Stimulated activated CD4-positive, alpha-beta T cell treated with anti-CD3 and anti-CD28 coated beads, Interleukin-1b, Interleukin-23, amount 100 ng/mL, for 1 hour (primary cell): ENCODE measurements at places on chromosomes 1 and 21.

GRCh38 chr1:187566354-187566753 lies 737.6 kb downstream of the PLA2G4A start:
- DNase-seq, result no peak

DNA sequence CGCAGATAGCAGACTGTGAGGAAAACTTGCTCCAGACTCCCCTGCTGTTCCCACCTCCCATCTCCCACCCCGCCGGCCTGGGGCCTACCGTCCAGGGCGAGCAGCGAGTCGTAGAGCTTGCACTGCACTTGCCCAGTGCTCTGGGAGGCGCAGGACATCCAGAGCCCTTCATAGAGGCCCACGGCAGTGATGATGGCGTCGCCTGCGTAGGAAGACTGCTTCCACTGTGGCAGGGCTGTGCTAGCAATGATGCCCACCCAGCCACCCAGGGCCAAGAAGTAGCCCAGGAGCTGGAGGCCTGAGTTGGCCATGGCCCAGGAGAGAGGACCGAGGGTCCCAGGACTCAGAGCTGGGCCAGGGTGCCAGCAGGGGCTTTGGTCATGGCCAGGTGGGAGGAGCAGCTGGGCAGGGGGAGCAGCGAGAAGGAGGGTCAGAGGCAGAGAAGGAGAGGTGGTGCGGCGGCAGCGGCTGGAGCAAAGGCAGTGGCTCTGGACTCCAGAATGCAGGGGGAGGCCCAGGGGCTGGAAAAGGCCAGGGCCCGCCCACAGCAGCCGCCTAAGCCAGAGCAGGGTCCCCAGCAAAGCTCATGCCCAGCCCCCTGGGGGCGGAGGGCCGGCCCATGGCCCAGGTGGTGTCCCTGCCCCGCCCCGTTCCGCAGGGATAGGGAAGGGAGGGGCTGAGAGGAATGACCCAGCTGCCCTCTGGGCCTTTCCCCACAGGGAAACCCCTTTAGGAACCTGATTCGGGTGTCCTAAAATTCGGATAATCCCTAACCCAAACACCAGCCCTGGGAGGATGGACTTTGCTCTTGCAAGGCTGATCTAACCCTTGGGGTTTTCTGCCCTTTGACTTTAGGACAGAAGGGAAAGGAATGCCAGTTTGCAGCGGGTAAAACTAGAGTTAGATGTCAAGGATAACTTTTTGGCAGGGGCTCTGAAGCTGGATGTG lies at the start of gene CLDN19:
Gene CLDN19 (minus strand): TSS at position 484 of the 948 bp plus-strand sequence. CDS start 173 bp downstream, at position 311.
- no peak for DNase-seq

DNA sequence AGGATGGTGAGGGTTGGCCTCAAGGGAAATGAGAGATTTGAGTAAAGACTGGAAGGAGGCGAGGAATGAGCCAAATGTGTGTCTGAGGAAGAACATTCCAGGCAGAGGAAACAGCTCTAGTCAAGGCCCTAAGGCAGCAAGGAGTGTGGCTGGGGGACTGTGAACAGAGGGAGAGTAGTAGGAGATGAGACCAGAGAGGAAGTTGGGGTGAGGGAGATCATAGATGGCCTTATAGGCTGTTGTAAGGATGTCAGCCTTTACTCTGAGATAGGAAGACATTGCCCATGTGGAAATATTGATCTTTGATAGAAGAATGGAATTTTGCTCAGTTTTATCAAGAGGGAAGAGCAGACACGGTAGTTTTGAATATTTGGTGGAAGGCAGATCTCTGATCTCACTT lies 55.2 kb upstream of the ARTN start:
- DNase-seq, result no peak

DNA sequence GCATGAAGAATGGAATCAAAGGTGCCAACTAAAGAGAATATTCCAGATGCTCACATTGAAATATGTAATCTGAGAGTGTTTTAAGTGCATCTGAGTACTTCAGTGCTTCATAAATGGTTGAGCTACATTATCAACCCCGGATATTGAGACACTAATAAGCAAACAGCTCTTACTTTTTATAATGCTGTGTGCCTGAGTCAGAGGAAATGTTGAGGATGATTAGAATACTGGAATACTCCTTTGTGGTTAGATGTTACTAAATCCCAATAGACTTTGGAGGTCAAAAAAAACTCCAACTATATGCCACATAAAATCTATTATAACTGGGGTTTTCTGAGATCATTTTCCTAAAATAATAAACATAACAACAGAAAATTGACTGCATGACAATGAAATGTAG lies 12.5 kb upstream of the KCNA3 start:
- no peak for DNase-seq

DNA sequence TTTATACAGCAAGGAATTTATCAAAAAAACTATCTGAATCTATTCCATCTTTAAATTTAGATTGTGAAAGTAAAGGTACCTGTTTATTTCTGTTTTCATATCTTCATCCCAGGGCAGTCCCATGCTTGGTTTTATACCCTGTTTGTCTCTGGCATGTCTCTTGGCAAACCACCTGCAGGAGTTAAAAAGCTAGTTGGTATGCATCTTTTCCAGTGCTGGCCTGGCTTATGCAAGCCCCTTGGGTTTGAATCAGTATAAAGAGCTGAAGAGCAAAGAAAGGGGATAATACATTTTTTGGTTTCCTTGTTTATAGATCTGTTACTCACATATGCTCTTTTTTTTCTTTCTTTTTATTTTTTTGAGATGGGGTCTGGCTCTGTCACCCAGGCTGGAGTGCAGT lies 37.8 kb downstream of the LRRC8C start:
- DNase-seq, result no peak
